ENCODE measurements at places on chromosomes 13 and 19.
A peak's percentile ranks its signal among the peaks of the same experiment; 100 is the strongest.

DNA sequence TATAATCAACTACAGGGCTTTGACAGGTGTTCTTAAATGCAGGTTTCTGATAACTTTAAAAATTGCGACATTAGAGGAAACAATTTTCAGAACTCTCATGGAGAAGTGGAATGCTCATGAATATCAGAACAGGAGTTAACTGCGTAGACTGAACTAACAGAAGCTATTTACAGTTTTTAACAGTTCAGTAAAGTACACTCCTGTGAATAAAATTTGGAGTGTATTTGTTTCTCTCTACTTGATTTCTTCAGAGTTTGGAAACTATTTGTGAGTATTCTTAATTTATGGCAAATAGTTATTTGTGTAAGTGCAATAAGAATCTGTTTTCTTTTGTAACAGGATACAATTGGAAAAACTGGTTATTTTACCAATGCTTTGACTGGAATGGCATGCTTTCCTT lies 114.4 kb downstream of the TNFRSF19 start:
- H3K27me3 ChIP-seq: no peaks in the 10 kb centered on the region
- H3K36me3 ChIP-seq: no peaks in the 10 kb centered on the region
- no peak overlapping the region for H3K27ac ChIP-seq
- DNase-seq: no peak

DNA sequence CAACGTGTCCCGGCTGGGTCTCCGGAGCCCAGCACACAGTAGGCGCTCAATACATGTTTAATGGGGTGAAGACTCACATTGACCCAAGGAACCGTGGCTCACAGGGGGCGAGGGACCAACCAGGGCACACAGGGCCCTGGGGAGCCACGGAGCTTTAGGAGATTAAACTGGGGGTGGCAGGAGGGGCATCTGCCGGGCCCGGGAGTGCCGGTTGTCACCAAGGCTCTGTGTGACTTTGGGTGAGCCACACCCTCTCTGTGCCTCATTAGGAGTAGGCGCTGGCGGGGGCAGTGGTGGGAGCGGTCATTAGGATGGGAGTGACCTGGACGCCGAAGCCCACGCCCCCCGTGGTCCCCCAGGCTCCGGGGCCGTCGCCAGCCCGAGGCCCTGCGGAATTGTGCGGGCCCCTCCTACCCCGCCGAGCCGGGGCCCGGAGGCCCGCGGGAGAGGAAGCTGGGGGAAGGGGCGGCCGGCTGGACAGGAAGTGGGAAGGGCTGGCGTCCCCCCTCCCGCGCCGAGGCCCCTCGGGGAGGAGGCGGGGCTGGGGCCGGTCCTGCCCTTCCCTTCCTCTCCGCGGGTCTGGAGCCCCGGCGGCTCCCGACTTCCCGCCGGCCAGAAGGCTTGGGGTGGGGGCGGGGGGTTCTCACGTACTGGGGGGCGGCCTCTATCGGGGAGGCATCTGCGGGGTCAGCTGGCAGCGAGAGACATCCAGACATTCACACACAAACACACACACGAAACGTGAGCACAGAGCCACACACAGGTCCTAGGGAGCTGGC lies 1.8 kb upstream of the SSBP4 start:
- no peaks in the 10 kb centered on the region for H3K36me3 ChIP-seq
- peak overlapping the region; percentile 28 for H3K4me3 ChIP-seq
- no peaks in the 10 kb centered on the region for H3K27me3 ChIP-seq
- DNase-seq: no peak

DNA sequence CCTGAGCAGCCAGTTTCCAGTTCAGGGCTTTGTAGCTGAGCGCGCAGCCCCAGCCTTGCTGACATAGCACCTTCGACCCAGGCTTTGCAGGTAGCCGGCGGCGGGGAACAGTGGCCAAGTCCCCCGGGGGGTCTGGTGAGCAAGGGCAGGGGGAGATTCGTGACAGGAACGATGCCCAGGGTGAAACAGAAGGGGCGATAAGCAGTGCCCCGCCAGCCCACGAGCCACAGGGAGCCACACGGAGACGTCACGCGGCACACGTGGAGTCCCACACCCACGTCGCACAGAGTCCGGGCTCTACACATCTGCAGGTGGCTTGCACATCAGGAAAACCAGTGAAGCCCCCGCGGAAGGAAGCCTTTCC lies 127.2 kb downstream of the SOX1 start:
- no peak for DNase-seq
- no peak overlapping the region for H3K27ac ChIP-seq
- no peaks in the 10 kb centered on the region for H3K36me3 ChIP-seq
- no peak overlapping the region for H3K4me3 ChIP-seq
- H3K27me3 ChIP-seq: no peaks in the 10 kb centered on the region
- H3K4me1 ChIP-seq: no peaks in the 10 kb centered on the region

GRCh38 chr19:45528744-45529419 lies 21.6 kb downstream of the VASP start:
- peak; percentile 74 for DNase-seq
- no peaks in the 10 kb centered on the region for H3K27me3 ChIP-seq
- H3K4me1 ChIP-seq: peaks cover 4% of the 10 kb centered on the region
- H3K36me3 ChIP-seq: no peaks in the 10 kb centered on the region

DNA sequence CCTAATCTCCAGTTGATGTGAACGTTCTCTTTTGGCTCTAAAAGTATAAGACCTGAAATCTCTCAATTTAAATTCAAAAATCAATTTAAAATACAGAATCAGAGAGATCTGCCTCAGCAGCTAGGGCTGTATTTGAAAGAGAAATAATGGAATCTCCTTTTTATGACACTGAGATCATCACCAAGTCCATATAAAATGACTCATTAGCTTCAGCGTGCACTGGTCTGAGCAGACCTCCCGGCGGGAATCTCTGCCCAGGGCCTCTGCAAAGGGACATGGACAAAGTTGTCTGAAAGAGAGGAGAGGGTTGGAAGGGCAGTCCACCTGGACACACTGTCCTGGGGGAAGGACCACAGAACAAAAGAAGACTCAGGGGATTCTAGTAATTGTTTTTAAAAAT lies 855.6 kb downstream of the EFNB2 start:
- no peak overlapping the region for H3K27ac ChIP-seq
- DNase-seq: no peak

DNA sequence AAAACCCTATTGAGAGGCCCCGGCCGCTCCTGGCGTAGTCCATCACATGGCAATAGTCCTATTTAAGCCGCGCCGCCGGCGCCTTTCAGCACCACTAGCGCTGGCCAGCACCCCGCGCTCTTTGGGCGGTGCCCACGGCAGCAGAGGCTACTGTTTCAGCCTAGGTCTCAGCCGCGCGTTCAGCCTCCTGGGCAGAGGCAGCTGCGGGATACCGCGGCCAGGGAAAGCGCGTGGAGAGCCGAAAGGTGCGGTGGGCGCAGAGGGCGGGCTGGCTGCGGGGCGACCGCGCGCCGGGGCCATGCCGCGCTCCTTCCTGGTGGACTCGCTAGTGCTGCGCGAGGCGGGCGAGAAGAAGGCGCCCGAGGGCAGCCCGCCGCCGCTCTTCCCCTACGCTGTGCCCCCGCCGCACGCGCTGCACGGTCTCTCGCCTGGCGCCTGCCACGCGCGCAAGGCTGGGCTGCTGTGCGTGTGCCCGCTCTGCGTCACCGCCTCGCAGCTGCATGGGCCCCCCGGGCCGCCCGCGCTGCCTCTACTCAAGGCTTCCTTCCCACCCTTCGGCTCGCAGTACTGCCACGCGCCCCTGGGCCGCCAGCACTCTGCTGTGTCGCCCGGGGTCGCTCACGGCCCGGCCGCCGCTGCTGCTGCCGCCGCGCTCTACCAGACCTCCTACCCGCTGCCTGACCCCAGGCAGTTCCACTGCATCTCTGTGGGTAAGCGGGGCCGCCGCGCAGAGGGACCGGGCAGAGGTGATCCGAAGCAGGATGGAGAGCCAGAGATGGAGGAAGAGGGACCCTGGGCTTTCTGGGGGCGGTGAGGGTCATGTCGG lies at the start of gene GSX1:
GSX1 (plus strand) TSS at position 91 of the 826 bp plus-strand sequence; CDS start at position 299, 208 bp downstream.
- H3K36me3 ChIP-seq: no peaks in the 10 kb centered on the region
- H3K4me1 ChIP-seq: peaks cover 6% of the 10 kb centered on the region
- H3K27me3 ChIP-seq: peaks cover 86% of the 10 kb centered on the region
- no peak within 1 kb of the TSS for H3K4me3 ChIP-seq
- H3K27ac ChIP-seq: no peak within 1 kb of the TSS

Data from prostate gland (tissue), 2 donors.